NCI-H774 (cell line): ENCODE measurements at places on chromosomes 2 and 18.

DNA sequence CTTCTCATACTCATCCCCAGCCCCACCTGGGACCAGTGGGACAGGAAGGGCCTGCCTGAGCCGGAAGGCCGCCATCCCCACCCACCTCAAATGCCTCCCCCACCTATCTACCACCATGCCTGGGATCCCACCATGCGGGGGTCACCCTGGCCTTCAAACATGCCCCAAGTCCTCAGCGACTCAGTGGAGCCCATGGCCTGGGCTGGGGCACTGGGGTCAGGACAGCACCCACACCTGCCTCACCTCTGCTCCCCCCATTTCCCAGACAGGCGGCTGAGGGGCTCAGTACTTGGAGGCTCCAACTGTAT lies 7.6 kb downstream of the INHBB start:
- DNase-seq: no peak

GRCh38 chr2:24272907-24273306 lies 87.4 kb downstream of the ITSN2 start:
- DNase-seq: no peak

- DNase-seq: no peak
These were observed 104.5 kb upstream of the ACVR2A start for GRCh38 chr2:147740211-147740927.

DNA sequence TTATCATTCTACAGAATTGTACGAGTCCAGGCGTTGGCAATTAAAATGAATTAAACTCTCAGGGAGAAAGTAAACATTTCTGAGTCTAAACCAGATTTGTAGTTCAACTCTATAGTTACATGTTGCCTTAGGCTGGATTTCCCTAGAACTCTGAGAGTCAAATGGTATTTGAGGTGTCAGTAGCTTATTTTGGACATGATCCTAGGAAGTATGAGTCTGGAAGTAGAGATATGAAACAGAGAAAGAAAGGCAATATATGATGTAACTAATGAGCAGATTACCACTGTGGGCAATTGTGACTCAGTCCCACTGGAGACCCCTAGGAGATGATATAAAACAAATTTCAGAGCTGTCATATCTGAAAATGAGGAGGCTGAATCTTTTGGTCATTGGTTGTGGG lies 199.1 kb upstream of the UBE2E3 start:
- no peak for DNase-seq

DNA sequence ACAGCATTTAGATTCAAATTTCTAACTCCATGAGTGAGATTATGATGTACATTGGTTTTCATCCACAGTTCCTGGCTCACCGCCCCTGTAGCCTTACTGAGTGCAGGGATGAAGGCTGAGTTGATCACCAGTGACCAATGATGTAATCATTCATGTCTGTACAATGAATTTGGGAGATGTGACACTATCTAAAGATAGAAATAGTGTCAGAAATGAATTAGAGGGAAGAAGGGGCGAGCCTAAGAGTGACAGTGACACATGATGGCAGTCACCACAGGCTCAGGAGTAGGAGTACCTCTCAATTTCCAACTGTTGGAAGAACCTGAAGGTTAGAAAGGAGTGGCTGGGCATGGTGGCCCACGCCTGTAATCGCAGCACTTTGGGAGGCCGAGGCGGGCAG lies 3.2 kb downstream of the METTL4 start:
- no peak for DNase-seq

DNA sequence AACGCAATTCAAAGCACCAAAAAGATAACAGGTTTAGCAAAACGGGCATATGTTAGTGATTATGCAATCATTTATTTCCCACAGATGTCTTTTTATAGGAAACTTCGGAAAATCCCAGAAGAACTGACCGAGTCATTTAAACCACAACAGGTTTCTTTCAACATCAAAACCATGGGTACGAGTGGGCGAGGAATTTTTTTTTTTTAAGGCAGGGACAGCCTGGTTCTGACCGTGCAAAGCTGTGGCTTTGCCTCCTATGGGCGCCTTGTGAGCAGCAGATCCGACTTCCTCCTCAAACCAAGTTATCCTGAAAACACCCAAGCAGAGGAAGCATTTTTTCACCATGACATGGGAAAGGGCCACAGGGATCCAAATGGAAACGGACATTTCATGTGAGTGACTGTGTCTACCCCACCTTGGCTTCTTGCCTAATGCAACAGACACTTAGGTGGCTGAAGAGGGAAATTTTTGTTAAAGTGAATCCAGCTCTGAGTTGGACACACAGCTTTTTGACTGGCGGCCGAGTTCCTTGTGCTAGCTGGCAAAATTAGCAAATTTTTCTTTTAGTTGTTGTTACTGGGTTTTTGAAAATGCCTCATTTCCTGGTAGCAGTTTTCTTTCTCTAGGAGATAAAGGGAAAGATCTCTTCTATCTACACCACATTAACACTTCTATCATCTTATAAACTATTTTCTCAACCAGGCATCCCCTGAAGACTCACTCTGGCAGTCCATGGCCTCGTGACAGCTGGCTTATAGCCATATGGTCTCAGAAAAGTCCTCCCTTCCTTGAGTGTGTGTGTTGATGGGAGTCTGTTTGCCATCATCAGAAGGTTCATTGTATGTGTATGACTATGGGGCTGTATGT lies 487.4 kb upstream of the ZEB2 start:
- no peak for DNase-seq

DNA sequence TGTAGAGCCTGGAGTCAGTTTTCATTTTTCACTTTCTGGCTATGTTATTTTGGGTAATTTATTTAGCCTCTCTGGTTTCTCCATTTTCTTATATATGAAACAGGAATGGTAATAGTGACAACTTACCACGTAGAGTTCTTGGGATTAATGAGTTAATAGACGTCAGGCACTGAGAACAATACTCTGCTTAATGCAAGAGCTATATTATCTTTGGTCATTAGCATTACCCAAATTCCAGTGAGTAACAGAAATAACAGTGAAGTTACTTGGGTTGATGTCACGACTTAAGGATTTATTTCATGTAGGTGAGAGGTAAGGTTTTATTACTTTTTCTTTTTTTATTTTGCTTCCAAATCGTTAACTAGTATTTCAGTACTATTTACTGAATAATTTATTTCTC lies 601.0 kb upstream of the GCFC2 start:
- DNase-seq: no peak
